ENCODE measurements at places on chromosomes 1 and 21.

- no peak for DNase-seq
Measured at GRCh38 chr21:42622284-42622683, 31.1 kb upstream of the PDE9A start.

GRCh38 chr1:202197653-202198365 lies 4.2 kb downstream of the LGR6 start:
- DNase-seq = no peak

GRCh38 chr1:166170075-166170474 lies 3.3 kb upstream of the FAM78B start:
- DNase-seq = no peak

GRCh38 chr1:151146072-151146411 lies 389 bp downstream of the SEMA6C start:
- DNase-seq = no peak

DNA sequence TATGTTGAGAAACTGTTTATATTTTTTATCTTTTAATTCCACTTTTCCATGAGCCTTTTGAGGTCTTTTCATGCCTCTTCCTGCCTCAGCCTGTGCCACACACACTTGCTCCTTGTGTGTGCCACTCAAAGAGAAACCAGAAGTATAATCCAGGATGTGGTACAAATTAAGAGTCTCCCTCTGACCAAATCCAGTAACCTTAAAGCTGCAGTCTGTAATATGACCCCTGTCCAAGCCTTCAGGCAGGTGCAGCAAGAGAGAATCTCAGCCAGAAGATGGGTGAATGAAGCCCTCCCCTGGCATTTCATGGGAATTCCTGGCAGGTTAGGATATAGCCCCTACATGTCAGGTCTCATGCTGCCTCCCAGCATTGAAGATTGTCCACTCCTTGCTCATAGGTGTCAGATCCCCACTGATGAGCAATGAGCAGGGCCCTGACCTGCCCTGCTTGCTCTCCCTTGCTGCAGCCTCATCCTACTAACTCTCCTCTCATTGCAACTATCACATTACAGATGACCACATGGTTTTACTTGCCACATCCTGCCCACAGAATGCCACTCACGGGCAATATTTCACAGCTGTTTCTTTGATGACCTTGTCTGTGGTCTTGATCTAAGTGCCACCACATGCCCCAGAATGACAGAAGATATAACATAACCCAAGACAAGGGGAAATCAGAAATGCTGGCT lies 169.3 kb downstream of the SEC16B start:
- no peak for DNase-seq

DNA sequence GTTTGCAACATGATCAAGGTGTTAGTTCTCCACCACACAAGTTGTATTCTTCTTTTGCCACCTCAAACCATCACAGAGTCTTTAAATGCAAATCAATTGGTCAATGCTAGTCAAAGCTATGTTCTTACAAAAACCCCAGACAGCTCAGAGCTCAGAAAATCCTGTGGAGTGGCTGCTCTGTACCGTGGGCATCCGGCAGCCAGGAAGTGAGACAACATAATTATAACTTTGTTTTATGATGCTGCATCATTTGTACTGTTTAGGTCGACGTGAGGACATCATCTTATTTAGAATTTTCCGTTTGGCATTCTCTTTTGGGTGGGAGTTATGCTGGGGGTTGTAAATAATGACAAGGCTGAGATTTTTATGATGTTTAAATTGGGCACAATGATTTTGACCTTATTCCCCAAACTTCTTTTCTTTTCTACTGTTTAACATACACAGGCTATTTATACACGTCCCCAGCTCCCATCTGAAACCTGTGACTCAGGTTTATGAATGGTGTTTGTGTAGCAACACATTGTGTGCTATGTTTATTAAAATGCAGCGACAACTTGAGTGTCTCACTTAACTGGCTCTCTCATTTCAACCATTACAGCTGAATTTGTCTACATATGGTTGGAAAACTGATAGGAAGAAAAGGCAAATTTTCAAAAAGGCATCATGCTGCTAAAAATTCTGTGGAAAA lies 124.0 kb downstream of the CNIH3 start:
- no peak for DNase-seq

GRCh38 chr1:89519779-89520358 lies 4.8 kb upstream of the LRRC8B start:
- no peak for DNase-seq

- DNase-seq = no peak
Measured at GRCh38 chr1:153790313-153790965, 15.2 kb downstream of the SLC27A3 start.

DNA sequence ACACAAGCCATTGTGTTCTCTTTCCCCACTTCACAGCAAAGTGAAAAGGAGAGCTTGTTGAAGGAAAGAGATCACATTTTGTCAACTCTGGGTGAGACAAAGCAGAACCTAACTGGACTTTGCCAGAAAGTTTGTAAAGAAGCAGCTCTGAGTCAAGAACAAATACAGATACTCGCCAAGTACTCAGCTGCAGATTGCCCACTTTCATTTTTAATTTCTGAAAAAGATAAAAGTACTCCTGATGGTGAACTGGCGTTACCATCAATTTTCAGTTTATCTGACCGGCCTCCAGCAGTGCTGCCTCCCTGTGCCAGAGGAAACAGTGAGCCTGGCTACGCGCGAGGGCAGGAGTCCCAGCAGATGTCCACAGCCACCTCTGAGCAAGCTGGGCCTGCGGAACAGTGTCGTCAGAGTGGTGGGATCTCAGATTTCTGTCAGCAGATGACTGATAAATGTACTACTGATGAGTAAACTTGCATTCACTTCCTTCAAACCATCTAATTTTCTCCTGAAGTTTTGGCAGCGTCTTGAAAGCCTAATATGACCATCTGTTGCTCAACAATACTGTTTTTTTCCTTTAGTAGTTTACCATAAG lies 43.7 kb downstream of the BACH1 start:
- DNase-seq = no peak

GRCh38 chr1:28815533-28816185 lies 3.7 kb downstream of the OPRD1 start:
- no peak for DNase-seq

DNA sequence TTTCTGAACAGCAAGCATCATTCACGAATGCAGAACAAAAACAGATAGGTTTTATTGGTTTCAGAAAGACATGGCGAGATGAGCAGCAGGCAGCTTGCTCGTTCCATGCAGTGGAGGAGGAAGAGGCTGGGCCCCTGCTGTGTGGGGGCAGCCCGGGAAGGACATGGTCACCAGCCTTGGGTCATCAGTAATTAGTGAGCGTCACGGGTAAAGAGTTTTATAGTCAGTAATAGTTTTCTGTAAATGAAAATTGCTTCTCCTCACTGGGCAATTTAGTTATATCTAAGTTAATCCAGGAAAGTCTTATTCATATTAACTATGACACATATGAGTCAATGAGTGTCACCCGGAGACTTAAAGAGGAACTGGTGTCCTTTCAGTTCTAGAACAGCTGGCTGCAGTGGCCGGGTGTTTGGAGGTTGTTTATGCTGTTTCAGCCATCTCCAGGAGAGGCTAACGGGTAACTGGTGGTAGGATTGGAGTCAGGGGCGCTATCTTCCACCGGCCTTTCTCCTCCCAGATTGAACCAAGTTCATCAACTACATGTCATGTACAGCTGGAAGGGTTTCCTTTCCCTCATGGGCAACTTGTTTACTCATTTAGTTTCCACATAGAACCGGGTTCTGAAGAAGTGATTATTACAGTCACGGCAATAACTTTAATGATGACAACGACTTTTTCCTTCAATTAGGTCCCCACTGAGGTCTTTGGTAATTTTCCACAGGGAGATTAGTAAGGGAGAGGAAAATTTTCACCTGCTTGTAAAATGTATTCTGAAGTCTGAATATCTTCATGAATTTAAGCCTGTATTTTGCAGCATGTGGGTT lies 34.6 kb upstream of the SLC45A1 start:
- no peak for DNase-seq

DNA sequence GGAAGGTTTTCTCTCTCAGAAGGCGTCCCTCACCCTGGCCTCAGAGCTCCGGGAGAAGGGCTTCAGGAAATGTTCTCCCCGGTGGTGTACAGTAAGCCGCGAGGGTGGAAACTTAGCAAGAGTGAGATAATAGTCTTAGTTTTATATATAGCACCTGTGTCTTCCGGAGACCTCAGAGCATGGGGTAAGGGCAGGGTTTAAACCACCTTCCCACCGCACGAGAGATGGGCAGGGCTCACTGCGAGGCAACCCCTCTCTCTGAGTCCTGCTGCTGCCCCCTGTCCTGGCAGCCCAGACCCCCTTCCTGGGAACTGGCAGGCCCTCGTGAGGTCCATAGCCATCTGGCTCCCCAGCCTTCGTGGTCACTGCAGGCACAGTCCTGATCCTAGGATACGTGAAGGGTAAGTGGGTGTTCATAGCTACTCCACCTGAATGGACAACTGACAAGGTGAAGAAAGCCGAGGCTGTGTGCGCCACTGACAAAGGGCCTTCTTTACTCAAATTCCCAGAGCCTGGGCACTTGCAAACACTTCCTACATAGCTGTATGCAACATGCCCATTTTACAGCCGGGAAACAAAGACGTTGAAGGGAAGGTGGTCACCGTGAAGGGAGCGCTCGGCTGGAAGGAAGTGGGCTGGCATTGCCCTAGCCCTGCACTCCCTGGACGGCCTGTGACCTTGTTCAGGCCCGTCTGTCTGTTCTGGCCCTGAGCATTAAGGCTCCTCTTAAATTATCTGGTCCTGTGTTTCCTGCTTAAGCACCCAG lies 26.9 kb downstream of the ITPKB start:
- peak; percentile 32 for DNase-seq

DNA sequence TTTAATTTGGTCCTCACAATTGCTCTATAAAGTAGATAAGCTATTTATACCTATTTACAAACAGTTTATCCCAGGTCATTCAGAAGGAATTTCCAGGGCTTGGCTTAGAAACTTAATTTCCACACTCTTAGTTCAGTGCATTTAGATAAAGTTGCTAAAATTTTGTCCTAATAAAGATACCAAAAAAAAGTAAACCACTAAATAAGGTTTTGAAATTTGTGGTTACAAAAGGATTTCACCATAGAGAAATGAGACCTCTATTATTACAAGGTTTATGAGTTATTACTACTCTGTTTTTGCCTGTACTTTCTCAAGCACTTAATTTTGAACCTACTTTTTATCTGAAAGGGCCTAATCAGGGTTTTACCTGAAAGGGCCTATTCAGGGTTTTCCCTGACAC lies 22.4 kb downstream of the PTPN22 start:
- DNase-seq = no peak

DNA sequence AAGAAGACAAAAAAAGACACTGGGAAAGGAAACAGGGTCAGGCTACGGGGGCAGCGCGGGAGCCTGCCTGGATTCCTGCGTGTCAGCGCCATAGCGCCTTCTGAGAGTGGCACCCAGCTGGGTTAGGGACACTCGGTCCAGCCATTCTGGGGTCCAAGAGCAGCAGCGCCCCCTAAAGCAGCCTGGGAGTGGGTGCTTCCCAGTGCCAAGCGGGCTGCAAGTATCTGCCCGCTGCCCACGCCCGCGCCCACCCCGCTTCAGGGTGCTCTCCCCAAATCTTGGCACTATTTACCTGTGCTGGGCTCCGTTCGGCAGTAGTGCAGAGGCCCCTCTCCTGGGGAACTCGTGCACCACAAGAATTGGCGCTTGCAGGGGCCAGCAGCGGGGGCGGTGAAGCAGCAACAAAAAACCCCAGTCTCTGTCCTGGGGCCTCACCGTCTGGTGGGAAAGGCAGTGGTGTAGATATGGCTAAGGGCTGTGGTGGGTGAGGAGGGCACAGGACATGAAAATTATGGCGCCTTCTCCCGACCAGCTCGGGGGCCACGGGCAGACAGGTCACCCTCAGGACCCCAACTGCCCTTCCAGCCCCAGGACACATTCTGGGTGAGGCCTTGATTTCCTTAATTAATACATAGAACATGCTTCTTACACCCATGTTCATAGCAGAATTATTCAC lies 24.1 kb upstream of the LBR start:
- DNase-seq = no peak

- DNase-seq = no peak
Measured at GRCh38 chr1:208250613-208251012, 6.4 kb upstream of the PLXNA2 start.

GRCh38 chr1:26161415-26162219 lies 2.7 kb downstream of the FAM110D start:
- no peak for DNase-seq

DNA sequence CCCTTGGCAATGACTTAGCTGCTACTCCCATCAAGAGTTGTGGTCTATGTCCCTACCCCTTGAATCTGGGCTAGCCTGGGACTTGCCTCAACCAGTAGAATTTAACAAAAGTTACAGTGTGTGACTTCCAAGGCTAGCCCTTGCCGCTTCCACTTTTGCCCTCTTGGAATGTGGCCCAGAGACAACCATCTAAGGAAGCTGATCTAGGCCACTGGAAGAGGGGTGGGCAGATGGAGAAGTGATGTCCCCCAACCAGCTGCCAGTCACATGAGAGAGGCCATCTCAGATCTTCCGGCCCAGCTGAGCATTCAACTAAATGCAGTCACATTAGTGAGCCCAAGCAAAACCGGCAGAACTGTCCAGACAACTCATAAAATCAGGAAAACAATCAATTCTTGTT lies 115.1 kb downstream of the TOMM20 start:
- DNase-seq = no peak

DNA sequence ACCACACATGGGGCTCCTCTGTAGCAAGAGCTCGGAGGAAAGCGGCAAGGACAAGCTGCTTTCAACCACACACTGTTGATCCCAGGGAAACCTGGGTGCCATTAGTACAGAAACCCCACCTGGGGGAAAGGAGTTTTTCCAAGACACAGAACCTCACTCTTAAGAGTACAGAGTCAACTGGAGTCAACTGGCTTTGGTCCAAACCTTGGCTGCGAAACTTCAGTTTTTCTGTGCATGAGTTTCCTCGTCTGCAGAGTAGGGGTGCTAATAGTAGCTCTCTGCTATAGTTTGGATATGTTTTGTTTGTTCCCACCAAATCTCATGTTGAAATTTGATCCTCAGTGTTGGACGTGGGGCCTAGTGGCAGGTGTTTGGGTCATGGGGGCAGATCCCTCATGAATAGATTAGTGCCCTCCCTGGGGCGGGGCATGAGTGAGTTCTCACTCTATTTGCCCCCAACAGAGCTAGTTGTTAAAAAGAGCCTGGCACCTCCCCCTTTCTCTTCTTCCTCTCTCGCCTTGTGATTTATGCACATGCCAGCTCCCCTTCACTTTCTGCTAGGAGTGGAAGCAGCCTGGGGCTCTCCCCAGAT lies 161.1 kb downstream of the PIGK start:
- DNase-seq = no peak

DNA sequence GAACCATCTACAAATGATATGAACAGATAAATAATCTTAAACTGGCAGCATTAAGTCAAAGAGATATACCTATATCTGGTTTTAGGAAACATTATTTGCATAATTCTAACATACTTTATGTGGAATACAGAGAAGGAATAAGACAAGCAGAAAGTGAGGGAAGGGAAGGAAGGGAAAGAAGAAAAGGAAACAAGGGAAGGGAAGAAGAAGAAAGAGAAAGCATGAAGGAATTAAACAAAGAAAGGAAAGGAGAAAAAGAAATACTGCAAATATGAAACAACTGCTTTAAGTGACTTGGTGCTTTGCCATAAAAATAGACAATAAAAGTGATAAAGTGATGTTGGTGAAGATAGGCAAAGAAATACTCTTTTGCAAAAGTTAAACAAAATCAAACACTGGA lies 20.1 kb downstream of the SCMH1 start:
- DNase-seq = no peak
